ENCODE measurements at places on chromosomes 1 and 21.

DNA sequence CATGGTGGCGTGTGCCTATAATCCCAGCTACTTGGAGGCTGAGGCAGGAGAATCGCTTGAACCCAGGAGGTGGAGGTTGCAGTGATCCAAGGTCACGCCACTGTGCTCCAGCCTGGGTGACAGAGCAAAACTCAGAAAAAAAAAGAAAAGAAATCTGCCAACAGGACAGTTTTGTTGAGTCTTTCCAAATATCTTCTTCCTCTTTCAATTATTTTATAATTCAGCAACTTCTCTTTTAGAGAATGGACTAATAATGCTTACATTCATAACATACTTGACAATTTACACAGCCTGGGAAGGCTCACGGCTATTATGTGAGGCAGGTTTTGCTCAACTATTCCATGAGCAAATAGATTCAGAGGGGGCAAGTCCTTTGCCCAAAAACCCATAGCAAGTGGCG lies 18.1 kb downstream of the CNR2 start:
- DNase-seq, result no peak

GRCh38 chr1:60765204-60765603 lies 317.2 kb upstream of the NFIA start:
- DNase-seq, result no peak

GRCh38 chr1:59971464-59971911 lies 44.9 kb upstream of the CYP2J2 start:
- DNase-seq, result peak; percentile 78

DNA sequence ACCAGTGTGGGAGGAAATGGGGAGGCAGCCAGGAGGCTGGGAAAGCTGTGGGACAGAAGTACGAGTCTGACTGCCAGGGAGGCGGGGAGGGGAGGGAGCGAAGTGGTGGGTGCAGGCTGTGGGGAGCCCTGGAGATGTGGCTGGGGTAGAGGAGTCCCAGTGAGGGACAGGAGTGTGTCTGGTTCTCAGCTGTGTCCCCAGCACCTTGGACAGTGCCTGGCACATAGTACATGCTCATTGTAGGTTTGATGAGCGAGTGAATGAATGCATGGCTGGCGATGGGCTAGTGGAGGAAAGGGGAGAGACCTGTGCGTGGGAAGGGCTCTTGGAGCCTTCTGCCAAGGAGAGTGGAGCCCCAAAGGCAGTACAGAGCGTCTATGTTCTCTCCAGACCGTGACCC lies 104.1 kb downstream of the SIK1 start:
- no peak for DNase-seq

DNA sequence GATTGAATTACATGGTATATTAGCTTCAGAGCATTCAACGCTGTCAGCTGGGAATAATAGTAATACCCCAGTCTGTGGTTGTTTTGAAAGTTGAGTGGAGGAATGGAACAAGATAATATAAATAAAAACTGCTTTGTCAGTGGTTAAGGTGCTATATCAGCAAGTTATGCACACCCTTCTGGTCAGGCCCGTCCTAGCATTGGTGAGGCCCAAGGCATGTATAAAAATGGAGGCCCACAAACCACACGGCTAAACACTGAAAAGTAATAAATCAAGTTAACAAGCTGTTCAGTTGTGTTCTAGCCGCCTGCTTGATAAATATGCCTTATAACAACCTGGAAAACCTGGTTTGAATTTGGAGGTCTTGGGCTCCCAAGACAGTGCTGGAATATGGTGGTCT lies 77.4 kb downstream of the PSMG1 start:
- DNase-seq, result peak; percentile 5

- no peak for DNase-seq
Measured at GRCh38 chr21:44296103-44296519, 3.7 kb upstream of the PFKL start.

DNA sequence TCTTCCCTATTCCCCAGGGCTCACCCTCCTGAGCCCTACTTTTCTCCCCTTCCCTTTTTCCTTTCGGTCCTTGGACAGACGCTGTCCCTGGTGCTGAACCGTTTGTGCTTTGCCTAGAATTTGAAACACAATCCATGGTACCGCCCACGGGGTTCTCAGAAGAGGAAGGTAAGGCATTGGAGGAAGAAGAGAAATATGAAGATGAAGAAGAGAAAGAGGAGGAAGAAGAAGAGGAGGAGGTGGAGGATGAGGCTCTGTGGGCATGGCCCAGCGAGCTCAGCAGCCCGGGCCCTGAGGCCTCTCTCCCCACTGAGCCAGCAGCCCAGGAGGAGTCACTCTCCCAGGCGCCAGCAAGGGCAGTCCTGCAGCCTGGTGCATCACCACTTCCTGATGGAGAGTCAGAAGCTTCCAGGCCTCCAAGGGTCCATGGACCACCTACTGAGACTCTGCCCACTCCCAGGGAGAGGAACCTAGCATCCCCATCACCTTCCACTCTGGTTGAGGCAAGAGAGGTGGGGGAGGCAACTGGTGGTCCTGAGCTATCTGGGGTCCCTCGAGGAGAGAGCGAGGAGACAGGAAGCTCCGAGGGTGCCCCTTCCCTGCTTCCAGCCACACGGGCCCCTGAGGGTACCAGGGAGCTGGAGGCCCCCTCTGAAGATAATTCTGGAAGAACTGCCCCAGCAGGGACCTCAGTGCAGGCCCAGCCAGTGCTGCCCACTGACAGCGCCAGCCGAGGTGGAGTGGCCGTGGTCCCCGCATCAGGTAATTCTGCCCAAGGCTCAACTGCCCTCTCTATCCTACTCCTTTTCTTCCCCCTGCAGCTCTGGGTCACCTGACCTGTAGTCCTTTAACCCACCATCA lies 10.4 kb downstream of the BCAN start:
- no peak for DNase-seq

DNA sequence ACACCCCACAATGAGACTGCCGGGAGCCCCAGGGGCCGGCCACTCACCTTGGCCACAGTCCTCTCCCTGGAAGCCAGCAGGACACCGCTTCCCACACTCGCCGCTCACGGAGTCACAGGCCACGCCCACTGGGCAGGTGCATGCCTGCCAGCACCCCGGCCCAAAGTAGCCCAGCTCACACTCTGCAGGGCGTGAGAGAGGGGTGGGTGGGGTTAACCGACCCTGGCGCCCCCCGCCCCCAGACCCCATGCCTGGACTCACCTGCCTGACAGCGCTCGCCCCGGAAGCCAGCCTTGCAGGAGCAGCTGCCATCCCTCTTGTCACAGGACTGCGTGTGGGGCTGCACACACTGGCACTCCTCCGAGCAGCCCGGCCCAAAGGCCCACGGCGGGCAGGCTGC lies 50.7 kb downstream of the ARHGEF16 start:
- no peak for DNase-seq

GRCh38 chr21:45347048-45347711 lies 57.8 kb upstream of the COL18A1 start:
- no peak for DNase-seq

- no peak for DNase-seq
Measured at GRCh38 chr1:198483645-198484044, 56.8 kb downstream of the ATP6V1G3 start.

DNA sequence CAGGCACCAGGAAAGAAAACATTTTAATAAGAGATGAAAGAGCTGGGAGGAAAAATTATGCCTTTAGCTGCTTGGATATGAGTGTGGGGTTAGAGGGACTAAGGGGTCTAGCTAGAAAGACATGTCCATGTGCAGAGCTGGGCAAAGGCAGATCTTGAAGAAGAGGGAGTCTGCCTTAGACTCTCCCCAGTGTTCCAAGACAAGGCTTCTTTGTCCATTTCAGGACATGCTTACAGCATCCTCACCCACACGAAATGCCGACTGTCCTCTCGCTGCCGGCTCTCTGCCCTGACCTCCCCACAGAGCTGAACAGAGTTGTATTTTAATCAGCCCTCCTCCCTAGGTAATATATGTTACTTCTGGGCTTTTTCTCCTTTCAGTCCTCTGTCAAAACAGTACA lies 100.7 kb upstream of the ATP1B1 start:
- no peak for DNase-seq

DNA sequence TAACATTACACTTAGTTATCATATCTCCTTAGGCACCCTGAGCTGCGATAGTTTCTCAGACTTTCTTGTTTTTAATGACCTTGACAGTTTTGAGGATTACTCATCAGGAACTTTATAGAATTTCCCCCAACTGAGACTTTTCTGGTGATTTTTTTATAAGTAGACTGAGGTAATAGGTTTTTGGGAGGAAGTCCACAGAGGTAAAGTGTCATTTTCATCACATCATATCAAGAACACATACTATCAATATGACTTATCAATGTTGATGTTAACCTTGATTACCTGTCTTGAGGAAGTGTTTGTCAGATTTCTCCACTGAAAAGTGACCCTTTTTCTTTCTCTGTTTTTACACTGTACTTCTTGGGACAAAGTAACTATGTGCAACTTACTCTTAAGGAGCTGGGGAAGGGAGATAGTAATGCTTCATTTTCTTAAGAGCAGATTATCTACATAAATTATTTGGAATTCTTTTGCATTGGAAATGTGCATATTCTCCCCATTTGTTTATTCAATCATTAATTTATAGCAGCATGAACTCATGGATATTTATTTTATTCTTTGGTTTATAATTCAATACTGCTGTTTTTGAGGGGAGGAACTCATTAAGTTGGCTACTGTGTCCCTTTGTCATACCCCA lies 72.8 kb upstream of the HSD17B7 start:
- no peak for DNase-seq

DNA sequence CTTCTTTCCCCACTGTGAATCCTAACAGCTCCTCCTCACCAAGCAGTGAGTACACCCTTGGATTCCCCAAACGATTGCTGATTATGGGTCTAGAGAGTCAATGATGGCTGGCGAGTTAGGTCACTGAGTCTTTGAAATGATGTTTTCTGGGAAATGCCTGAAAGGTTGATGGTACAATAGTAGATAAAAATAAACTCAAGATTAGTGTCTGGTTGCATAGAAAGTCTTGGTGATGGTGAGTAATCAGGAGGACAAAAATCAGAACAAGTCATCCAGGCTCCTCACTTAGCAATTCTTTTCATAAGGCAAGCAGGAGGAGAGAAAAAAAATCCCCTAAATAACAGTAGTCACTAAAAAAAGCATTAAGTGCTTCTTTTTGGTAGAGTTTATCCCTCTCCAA lies 22.6 kb downstream of the HLX start:
- no peak for DNase-seq

DNA sequence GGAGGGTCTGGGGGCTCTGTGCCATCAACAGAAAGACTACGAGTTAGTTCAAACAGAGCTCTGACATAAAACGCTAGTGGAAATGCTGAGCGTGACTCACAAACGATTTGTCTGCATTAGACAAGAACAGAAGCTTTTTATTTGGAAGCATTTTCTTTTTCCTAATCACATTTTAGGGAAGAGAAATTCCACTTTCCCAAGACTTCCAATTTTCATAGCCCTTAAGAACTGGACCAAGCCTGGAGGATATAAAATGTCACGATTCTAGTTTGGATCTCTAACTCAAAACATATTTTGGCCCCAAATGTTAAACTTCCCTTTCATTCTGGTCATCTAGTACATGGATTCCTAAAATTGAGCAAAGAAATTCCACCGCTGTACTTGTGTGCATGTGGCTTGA lies 320.0 kb downstream of the PCP4 start:
- DNase-seq, result no peak

GRCh38 chr1:17791055-17791390 lies 35.9 kb downstream of the ACTL8 start:
- no peak for DNase-seq

- peak; percentile 33 for DNase-seq
Measured at GRCh38 chr1:52727956-52728656, 1.9 kb downstream of the ZYG11B start.

DNA sequence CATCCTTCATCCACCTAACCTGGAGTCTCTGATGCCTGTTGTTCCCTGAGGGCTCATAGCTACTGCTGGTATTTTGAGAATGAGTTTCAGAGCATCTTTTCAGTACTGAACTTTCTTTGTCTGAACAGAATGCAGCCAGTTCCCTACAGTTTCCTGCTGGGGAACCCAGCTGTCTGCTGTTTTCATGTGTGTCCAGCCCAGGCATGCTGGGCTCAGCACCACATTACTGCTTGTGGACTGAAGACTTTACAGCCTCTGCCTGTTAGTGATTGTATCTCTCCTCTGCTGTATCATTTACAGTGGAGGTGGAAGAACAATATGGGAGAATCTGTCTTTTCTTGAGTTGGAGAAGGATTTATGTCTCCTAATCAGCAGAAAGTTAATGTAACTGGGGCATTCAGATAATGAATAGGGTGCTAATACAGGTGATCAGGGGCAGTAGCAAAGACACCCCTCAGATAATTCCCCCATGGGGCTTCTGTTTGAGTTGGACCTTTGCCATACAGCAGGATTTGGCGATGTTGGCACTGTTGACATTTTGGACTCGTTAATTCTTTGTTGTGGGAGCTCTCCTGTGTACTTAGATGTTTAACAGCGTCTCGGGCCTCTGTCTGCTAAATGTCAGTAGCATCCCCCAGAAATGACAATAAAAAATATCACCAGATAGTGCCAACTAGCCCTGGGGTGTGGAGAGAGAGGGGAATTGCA lies 207.7 kb downstream of the HHAT start:
- no peak for DNase-seq

DNA sequence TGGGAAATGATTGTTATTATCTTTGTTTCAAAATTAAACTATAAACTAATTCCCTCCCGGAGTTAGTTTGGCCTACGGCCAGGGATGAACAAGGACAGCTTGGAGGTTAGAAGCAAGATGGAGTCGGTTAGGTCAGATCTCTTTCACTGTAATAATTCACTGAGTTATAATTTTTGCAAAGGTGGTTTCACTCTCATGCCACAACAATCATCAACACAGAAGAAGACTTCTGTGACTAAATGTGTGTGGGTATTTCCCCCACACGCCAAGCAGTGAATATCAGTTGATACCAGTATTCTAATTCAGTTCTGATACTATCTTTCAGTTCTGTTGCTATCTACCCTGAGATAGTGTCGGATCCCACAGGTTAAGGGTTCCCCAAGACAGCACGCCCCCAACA lies 215.1 kb downstream of the S1PR1 start:
- no peak for DNase-seq

DNA sequence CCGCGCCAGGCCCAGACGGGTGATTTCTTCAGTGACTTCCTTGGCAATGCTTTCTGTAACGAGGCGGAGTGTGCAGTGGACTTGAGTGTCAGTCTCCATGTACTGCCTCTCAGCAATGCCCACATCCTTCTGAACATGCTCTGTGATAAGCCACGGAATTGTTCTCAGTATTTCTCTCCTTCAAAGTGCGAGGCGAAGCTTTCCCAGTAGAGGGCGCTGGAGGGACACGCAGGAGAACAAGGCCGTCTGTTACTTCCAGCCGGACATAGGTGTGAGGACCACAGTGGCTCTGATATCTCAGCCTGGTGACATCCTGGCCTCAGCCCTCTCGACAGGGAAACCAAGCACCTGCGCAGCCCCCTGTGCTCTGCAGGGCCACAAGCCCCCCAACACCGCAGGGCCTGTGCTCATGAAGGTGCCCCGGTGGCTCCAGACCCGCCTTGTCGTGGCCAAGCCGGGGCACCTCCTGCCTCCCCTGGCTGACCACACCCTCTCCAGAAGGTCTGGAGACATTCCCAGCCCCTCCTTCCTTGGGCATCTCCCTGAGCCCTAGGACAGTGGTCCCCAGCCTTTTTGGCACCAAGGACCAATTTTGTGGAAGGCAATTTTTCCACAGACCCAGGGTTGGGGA lies 46.1 kb upstream of the BACE2 start:
- DNase-seq, result peak; percentile 76

- DNase-seq, result no peak
Measured at GRCh38 chr1:206693029-206693428, 8.3 kb downstream of the MAPKAPK2 start.

- DNase-seq, result no peak
Measured at GRCh38 chr1:21344750-21345443, 54.6 kb upstream of the ECE1 start.

- DNase-seq, result no peak
Measured at GRCh38 chr21:26405735-26406361, 167.2 kb downstream of the CYYR1 start.

- no peak for DNase-seq
Measured at GRCh38 chr1:201585901-201586300, 47.0 kb downstream of the NAV1 start.
